ENCODE measurements at places on chromosomes 2 and 18.

DNA sequence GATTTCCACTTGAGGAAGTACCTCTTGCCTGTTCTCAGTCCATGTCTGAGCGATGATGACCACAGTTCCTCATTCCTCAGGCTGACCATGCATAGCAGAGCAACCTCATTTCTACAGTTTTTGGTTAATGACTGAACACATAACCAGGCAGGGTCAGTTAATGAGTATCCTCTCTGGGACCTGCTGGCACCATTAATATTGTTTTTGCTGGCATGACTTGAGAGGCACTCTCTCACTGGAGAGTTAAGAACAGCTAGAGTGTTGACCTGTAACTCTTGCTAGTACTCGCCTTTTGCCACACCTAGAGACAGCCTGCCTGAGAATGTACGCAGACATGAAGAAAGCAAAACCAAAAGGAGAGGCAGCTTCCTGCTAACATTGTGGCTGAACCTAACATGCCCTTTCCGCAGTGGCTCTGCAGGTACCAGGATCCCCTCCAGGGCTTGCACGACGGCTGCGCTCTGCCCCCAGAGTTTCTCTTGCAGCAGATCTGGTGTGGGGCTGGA is 23.9 kb downstream of the PECR start:
- peak; percentile 74 for DNase-seq

GRCh38 chr2:237228281-237228625 is 142.6 kb downstream of the COPS8 start:
- no peak for DNase-seq

GRCh38 chr18:22466608-22467395 is 49.1 kb upstream of the CTAGE1 start:
- DNase-seq, result no peak

DNA sequence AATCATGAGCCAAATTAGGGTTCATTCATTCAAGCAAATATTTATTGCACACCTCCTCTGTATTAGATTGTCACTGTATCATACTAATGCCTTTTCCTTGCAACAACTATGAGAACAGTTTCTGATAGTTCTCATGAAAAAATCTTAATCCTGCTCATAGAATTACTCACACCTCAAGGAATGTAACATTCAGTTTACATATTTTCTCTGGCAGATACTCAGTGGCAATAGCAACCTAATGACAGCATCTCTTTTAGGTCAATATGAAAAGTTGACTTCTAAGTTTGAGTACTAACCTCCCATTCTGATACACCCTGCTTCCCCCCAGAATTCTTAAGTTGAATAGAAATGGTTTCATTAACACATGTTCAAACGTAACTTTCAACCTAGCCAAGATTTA is 132.0 kb downstream of the VWC2L start:
- no peak for DNase-seq

DNA sequence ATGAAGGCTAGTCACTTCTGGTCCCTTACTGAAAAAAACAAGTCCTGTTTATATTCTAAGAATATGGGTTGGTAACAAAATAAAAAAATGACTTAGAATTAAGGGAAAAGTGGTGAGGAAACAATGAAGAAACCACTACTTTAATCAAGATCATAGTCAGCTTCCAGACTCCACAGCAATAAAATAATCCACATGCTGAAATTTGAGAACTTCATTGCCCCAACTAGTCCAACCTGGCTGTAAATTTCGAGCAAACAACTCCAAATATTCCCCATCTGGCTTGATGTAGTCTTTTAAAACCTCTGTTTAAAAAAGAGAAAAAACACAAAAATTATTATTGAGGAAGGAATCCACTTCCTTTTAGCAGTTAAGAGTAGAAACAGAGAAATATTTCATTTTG is 32.5 kb downstream of the METTL4 start:
- DNase-seq, result no peak
